ENCODE measurements at places on chromosomes 7 and 10.

DNA sequence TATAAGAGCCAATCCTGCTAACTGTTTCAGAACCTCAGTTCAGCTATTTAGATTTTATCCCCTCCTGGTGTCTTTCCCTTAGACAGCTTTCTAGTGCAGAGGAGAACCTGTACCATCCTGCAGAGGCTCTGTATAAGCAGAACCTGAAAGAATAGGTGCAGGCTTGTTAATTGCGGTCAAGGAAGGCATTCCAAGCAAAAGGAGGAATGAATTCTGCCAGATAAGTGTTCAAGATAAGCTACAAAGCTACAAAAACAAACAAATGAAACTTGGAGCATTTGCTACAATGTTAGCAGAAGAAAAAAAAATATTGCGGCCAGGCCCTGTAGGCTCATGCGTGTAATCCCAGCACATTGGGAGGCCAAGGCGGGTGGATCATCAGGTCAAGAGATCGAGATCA, 32.6 kb upstream of the AGMO start:
- no peak for DNase-seq

DNA sequence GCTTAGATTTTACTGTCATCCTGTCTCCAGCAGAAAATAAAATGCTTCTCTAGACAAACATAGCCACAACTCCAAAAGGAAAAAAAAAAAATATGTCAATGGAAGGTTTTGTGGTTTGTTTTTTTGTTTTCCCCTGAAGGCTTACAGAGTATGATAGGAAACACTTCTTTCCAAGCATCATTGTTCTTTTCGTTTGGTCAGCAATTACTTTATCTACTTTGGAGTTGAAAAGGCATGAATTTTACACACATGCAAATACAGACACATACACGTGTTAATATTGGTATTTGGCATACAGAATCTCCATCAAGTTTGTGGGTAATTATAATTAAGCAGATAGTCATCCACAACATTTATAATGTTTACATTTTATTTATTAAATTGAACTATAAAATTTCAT, 496.9 kb upstream of the MBL2 start:
- no peak for DNase-seq

GRCh38 chr7:107499731-107500130, 29.9 kb downstream of the GPR22 start:
- DNase-seq, result no peak

DNA sequence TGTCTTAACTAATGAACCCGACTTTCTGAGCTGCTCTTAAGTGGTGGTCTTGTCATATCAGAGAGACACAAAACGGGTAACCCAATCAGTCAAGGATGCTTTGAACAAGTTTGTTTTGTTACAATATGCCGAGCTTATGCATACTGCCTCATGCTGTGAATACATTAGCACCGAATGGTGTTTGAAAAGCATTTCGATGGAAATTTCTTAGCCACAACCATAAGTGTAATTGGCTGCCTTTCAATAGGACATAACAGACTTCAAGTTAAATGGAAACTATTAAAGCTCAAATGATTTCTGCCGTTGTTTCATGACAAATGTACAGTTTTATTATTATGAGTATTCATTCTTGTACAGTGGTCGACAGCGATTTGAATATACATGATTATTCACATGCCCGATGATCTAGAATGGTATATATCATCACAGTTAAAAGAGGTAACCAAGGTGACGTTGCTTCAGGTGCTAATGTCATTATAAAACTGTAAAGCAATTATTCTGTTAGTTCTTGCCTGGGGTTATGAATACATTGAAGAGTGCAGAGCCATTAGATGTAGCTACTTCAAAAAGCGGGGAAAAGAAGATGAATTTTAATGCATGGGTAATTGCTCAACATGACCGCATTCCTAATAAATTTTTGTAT, 118.8 kb downstream of the EBF3 start:
- DNase-seq, result no peak

GRCh38 chr7:130420943-130421578, 19.8 kb downstream of the CEP41 start:
- no peak for DNase-seq

DNA sequence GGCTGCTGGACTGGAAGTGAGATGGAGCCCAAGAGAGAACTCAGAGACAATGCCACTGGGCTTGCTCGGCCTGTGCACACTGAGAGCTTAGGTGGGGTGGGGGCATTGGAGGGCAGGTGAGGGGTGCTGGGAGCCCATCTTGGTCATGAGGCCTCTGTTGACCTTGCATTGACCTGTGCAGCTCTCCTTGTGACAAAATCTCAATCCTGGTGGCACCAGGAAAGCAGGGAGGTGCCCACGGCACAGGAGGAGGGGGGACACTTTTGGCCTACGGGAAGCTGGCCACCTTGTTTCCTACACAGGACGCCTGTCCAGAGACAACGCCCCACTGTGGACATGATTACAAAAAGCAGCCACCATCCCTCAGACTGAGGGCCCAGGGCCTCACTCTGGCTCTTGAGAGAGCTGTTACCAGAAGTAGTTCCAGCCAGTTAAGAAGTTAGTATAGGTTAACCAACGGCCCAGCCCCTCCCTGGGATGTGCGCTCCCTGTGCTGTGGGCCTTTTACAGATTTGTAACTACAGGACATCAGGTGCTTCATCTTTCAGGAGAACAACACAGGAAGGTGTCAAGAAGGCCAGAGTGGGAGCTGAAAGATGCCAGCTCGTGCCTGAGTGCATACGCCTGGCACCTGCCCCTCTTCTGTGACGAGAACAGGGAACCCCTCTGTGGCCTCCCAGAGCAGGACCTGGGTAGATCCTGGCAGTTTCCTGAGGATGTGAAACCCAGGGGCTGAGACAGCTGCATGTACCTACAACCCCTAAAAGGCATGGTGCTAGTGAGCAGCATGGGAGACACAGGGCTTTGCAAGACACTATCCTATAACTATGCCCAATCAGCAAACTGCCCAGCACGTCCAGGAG, 10.3 kb downstream of the PKD1L1 start:
- no peak for DNase-seq

- no peak for DNase-seq
These were observed 55.0 kb downstream of the CTTNBP2 start for GRCh38 chr7:117818232-117818631.

DNA sequence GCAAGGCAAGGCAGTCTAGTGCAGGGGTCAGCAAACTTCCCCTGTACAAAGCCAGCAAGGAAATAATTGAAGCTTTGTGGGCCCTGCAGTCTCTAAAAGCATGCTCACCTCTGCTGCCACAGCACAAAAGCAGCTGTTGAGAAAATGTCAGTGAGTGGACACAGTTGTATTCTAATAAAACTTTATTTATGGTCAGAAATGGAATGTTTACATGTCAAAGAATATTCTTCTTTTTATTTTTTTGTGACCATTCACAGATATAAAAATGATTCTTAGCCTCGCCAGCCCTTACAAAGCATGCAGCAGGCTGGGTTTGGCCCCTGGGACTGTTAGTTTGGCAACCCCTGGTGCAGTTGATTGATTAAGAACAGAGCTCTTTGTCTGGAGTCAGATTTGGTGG, 192.4 kb downstream of the BUB3 start:
- no peak for DNase-seq

GRCh38 chr10:99234041-99234790, 1.4 kb downstream of the HPSE2 start:
- DNase-seq, result no peak

GRCh38 chr10:112215342-112215774, 31.8 kb upstream of the GPAM start:
- no peak for DNase-seq

- DNase-seq, result no peak
These were observed 2.4 kb downstream of the ARID5B start for GRCh38 chr10:61903928-61904344.

- DNase-seq, result no peak
These were observed 88.1 kb downstream of the HIP1 start for GRCh38 chr7:75650681-75651080.

DNA sequence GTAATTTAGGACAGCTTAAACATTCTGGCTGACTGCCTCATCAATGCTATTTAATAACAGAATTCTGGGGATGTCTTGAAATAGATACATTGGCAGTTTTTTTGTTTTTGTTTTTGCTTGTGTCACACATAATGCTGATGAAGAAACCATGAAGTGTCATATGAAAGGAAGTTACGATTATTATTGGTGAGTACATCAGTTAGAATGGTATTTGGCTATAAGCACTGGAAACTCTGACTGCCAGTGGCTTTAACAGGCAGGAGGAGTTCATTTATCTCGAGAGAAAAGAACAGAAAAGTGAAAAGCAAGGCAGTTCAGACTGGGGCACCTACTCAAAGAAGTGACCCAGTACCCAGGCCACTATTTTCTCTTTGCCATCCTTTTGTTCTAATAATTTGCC, 18.1 kb downstream of the LSM8 start:
- no peak for DNase-seq

DNA sequence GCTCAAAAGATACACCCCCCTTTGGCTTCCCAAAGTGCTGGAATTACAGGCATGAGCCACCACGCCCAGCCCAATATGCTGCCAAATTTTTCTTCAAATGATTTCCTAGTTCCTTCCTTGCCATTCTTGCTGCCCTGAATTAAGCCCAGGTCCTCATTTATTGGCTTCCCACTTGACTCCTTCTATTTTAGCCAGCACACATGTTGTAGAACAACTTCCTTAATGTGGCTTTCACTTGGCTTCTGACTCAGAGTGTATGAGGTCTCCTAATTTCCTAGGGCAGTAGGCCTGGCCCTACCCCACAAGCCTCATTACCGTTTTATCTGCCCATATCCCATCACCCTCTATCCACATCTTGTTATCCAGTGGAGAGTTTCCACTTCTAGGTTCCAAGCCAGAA, 21.8 kb upstream of the HIPK2 start:
- no peak for DNase-seq

- DNase-seq, result no peak
These were observed 59.0 kb upstream of the HABP2 start for GRCh38 chr10:113493882-113494301.

DNA sequence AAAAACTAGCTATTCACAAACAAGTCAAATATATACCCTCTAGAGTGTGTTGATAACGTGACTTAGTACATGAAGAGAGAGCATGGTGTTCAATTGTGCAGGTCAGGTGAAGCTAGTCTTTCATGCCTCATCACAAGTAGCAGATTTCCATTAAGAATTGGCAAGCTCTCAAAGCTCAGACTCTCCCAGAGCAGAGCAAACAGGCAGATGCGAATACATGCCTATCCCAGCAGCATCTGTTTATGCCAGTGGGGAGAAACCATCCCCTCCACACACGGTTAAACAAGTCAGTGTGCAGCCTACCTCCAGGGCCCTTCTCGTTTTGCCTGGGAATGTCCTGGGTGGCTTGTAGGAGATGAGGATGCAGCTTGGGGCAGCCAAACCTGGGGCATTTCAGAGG, 532.5 kb upstream of the C7orf33 start:
- DNase-seq, result no peak

GRCh38 chr7:77831481-77831880, 32.9 kb downstream of the PHTF2 start:
- no peak for DNase-seq

GRCh38 chr7:116340943-116341907, 130.9 kb downstream of the TES start:
- no peak for DNase-seq

DNA sequence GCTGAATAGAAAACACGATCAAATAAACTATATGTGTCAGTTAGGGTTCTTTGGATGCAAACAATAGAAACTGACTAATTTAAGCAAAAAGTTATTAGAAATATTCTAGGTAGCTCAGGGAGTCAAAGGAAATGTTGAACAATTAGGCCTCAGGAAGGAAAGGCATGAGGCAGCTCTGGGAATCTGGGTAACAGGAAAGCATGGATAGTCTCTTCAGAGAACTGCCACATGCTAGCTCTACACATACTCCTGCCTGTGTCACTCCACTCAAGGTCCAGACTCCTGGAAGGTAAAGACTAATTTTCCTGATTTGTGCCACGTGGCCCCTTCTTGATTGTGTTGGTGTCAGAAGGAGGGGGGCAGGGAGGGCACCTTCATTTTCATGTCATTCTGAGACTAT, 23.8 kb upstream of the PTTG1IP2 start:
- no peak for DNase-seq

DNA sequence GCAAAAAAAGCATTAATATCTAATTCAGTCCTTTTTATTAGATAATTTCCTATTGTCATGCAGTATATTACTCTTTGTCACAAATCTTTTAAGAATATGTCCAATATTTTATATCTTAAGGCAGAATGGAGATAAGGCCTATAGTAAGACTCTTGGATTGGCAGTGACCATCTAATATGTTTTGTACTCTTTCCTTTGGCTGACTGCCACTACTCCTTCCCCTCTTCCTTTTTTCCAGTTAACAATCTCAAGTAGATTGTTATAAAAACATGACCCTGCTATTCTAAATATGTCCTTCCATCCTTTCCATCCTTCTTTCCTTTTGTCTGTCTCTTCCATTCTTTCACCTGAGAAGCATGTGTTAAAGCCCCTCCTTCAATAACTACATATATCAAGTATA, 92.8 kb upstream of the TMEM168 start:
- no peak for DNase-seq

DNA sequence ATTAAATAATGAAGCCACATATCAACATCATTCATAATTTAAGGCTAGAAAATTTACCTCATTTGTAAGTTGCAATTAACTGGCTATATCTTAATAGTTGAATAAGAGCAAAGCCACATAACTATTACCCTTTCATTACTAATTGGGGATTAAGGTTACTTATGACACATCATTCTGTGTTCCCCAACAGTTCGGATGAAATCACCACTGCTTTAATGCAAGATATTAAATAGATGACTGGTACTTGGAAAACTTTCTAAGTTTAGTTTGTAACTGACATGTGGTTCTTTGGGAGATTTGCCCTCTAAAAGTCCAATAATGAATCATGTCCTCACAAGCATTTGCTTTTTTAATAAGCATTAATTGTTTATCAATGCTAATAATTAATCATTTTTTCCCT, 109.1 kb downstream of the MTERF1 start:
- no peak for DNase-seq

- DNase-seq, result no peak
These were observed 95.0 kb upstream of the AGBL3 start for GRCh38 chr7:134891262-134891695.

DNA sequence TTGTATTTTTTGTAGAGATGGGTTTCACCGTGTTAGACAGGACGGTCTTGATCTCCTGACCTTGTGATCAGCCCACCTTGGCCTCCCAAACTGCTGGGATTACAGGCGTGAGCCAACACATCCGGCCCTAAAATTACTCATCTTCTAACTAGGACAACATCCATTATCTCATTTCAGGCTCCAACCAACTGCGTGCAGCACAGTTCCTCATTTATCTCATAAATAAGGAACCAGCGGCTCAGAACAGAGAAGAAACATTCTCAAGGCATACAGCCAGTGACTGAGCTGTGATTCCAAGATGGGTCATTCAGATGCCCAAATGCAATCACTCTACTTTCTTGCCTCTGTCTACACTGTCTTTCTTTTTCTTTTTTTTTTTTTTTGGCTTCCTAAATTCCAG, 356.1 kb downstream of the ELMO1 start:
- DNase-seq, result no peak

Measured in stimulated activated CD8-positive, alpha-beta memory T cell treated with anti-CD3 and anti-CD28 coated beads, Interleukin-4, amount 100 ng/mL, for 1 hour (primary cell).